PC-9 (cell line): ENCODE measurements at places on chromosomes 3 and 15. TPM values are rescaled to one million over a fixed set of nuclear protein-coding genes. Genes with fewer than 3 reads are reported as not detected.

- peaks cover 67% of the 10 kb centered on the region for H3K4me1 ChIP-seq
- DNase-seq: peak; percentile 96
- no peak overlapping the region for H3K4me3 ChIP-seq
- H3K36me3 ChIP-seq: 0 out of 2 replicates have a peak, but pooled peaks cover 5% of the 10 kb centered on the region
These were observed 25.7 kb downstream of the AMOTL2 start for GRCh38 chr3:134348524-134348923.

DNA sequence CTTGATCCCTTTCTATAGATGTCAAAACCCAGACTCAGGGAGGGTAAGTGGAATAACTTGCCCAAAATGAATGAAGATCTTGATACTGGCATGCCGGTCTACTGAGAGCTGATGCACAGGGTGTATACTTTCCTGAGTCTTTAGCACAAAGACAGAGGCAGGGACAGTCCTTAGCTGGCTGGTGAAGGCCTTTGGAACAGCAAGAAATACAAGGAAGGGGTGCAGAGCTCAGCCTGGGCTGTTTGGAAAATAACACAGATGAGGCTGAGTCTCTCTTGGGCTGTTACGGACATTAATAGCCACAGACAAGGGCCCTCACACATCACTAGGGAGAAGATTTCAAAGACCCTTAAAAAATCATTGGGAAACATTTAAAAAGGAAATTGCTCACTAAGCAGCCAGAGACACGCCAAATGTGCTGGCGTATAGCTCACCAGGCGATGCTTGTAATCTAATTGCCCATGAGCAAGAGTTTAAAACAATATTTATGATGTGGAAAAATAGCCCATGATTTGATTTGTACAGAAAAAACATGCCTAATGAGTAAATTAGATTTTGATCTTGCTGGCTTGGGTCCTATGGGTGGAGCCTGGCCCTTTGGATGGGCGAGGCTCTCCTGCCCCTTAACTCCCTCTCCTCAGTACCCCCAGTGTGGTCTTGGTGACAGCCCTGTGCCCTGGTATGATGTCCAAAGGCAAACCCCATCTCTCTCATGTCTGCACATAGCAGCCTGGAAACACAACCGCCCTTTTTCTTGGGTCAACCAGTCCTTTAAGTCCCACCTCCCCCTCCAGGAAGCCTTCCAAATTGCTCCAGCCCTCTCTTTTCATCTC lies 81.8 kb upstream of the MRPS22 start:
- H3K36me3 ChIP-seq: no peaks in the 10 kb centered on the region
- no peaks in the 10 kb centered on the region for H3K27me3 ChIP-seq
- H3K27ac ChIP-seq: no peak overlapping the region
- no peak overlapping the region for H3K4me3 ChIP-seq
- no peaks in the 10 kb centered on the region for H3K4me1 ChIP-seq

GRCh38 chr3:152266221-152266995 lies 2.3 kb upstream of the MBNL1 start:
- H3K27me3 ChIP-seq: no peaks in the 10 kb centered on the region
- H3K27ac ChIP-seq: no peak overlapping the region
- no peaks in the 10 kb centered on the region for H3K36me3 ChIP-seq
- H3K4me1 ChIP-seq: peaks cover 34% of the 10 kb centered on the region
- DNase-seq: peak; percentile 62

GRCh38 chr15:45009046-45009445 lies 13.9 kb upstream of the SORD start:
- no peak overlapping the region for H3K27ac ChIP-seq
- DNase-seq: no peak
- H3K36me3 ChIP-seq: no peaks in the 10 kb centered on the region
- peaks cover 17% of the 10 kb centered on the region; the same call in 1 of the 2 replicates for H3K27me3 ChIP-seq
- H3K4me1 ChIP-seq: no peaks in the 10 kb centered on the region

DNA sequence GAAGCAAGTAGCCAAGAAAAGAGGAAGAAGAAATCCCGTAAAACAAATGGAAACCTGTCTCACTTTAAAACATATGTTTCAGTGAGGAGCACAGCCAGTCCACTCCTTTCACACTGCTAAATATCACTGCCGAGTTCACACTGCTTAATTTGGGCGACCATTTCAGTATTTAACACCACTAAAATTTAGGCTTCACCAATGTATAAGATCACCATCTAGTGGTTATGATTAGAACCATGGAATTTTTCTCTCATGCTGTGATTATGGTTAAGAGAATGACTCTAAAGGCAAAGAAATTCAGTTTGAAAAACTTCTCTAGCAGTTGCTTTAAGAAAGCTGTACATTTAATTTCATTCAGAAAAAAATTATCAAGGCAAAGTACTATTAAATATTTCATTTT lies 16.6 kb downstream of the SLC4A7 start:
- DNase-seq: no peak
- no peak overlapping the region for H3K4me3 ChIP-seq
- H3K36me3 ChIP-seq: no peaks in the 10 kb centered on the region
- H3K4me1 ChIP-seq: no peaks in the 10 kb centered on the region
- H3K27ac ChIP-seq: no peak overlapping the region

DNA sequence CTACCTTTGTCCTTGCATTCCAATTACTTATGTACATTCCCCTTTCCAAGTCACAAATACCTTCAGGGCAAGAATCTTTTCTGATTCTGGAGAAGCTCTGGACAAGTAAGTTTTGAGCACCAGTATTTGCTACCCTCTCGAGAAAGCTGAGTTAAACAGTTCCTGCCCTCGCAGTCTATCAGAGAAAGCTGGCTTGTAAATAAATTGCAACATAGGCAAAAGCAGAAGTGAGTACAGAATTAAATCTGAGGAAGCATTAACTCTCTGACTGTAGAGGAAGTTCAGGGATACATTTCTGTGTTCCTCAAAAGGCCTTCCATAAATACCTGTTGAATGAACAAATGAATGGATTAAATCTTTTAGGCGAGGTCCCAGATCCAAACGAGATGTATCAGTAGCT lies 1.2 kb downstream of the OSBPL11 start:
- peak overlapping the region; percentile 83 for H3K4me3 ChIP-seq
- DNase-seq: no peak
- H3K27ac ChIP-seq: peak overlapping the region; percentile 85

DNA sequence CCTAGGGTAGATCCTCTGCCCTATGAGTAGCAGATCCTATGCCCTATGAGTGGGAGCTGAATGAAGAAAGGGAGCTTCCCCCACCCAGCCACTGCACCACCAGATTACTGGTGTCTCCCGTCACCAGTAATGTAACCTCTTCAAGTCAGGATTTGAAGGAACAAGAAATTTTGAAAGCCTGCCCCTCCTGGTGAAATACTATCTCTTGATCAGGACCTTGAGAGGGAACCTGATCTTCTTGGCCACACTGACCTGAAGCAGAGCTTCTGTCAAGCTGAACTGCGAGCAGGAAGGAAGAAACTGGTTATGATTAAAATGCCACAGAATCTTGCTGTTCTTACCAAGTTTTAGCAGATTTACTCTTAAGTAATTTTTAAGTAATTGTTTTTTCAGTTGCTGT lies 62.8 kb downstream of the RSL24D1 start:
- H3K27me3 ChIP-seq: peaks cover 19% of the 10 kb centered on the region
- no peak overlapping the region for H3K27ac ChIP-seq
- no peak for DNase-seq
- H3K36me3 ChIP-seq: no peaks in the 10 kb centered on the region
- no peaks in the 10 kb centered on the region for H3K4me1 ChIP-seq

DNA sequence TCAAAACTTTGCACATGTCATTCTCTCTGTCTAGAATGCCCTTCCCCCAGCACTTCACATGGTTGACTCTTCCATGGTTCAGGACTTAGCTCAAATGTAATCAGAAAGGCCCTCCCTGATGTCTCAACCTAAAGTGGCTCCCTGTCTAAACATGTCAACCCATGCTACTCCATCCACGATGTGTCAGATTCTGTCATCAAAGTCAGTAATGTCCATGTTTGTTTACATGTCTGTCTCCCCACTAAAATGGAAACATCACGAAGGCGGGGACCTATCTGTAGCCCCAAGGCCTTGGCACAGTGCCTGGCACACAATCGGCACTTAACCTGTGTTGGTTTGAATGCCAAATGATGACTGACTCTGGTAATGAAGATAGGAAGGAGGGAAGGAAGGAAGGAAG lies 20.8 kb upstream of the SNTN start:
- no peak for DNase-seq
- H3K4me3 ChIP-seq: no peak overlapping the region
- no peaks in the 10 kb centered on the region for H3K36me3 ChIP-seq
- no peaks in the 10 kb centered on the region for H3K4me1 ChIP-seq
- no peak overlapping the region for H3K27ac ChIP-seq
- H3K27me3 ChIP-seq: 0 out of 2 replicates have a peak, but pooled peaks cover 6% of the 10 kb centered on the region

DNA sequence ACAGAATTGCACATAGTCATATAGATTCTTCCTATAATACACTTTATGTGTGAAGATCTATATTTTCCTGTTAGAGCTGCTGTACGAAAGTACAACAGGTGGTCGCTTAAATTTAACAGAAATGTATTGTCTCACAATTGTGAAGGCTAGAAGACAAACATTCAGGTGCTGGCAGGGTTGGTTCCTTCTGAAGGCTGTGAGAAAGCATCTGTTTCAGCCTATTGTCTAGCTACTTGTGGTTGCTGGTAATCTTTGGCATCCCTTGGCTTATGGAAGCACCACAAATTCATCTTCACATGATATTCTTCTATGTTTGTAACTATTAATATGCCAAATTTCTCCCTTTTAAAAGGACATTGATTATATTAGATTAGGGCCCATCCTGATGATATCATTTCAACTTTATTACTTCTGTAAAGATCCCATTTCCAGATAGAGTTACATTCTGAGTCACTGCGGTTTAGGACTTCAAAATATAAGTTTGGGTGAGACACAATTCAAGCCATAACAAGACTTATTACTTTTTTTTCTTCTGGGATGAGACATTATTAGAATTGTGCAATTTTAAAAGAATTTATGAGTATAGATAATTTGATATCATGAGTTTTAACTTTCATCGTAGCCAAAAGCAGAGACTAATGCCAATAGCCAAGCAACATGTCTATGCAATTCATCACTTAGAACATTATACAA lies 248.1 kb upstream of the BCHE start:
- H3K4me3 ChIP-seq: no peak overlapping the region
- H3K36me3 ChIP-seq: no peaks in the 10 kb centered on the region

DNA sequence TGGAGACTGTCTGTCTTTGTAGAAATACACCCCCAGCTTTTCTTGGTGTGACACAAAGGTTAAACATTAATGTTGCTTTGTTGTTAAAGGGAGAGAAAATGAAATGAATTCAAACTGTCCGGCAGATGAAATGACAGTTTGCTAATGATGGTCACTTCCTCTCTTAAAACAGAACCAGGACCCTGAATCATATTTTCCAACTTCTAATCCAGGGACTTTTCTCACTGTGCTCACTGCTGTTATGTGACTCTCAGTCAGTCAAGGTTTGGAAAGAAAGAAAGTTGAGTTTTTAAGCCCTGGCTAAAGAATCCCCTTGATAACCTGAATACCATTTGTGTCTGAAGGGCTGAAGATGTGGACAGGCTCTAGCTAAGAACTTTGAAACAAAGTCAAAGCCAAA lies 215.8 kb downstream of the AGBL1 start:
- H3K4me1 ChIP-seq: no peaks in the 10 kb centered on the region
- H3K36me3 ChIP-seq: no peaks in the 10 kb centered on the region
- DNase-seq: no peak
- no peak overlapping the region for H3K4me3 ChIP-seq

HIGD1A gene
- 48.2 and 69.7 TPM in 2 replicates for total RNA-seq

NPAP1 gene
- total RNA-seq: not detected in 2 replicates

GCSAM gene
- total RNA-seq: not detected in 2 replicates
